KG1 (cell line): ENCODE measurements at places on chromosomes 2 and 18.

- DNase-seq, result no peak
Measured at GRCh38 chr2:14324308-14324707, 308.2 kb upstream of the LRATD1 start.

GRCh38 chr2:74544634-74545033 is 9.1 kb downstream of the LOXL3 start:
- no peak for DNase-seq

- no peak for DNase-seq
Measured at GRCh38 chr2:236338495-236339184, 74.4 kb upstream of the ASB18 start.

DNA sequence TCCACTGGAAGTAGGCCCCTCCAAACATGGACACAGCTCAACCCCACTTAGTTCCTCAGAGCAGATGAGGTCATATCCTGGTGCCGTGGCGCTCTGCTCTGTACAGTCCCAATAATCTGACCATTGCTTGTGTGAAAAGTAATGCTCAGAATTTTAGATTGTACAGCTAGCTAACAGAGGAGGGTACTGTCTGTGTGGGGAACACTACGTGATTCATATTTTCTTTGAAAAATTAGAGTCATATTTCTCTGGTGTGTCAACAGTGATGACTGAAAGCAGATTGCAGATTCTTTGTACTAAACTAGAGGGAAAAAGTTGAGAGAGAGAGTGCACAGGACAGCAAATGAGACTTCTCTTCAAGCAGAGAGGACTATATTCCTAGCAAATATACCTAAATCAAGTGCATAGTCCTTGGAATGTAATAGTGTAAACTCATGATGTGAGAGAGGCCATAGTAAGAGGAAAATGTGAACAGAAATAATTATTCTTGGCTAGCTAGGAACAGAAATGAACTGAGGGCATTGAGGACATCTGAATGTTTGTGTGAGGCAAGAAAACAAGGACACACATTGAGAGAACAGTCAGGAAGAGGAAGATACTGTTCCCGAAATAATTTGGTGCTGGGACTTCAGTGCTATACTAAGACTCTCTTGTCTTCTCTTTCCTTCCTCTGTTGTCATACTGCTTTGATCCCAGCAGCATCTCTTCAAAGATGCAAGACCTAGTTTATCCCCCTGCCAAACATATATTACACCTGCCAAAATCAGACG is 157.0 kb upstream of the RND3 start:
- no peak for DNase-seq

- DNase-seq, result no peak
Measured at GRCh38 chr18:25923193-25923592, 167.2 kb downstream of the SS18 start.

DNA sequence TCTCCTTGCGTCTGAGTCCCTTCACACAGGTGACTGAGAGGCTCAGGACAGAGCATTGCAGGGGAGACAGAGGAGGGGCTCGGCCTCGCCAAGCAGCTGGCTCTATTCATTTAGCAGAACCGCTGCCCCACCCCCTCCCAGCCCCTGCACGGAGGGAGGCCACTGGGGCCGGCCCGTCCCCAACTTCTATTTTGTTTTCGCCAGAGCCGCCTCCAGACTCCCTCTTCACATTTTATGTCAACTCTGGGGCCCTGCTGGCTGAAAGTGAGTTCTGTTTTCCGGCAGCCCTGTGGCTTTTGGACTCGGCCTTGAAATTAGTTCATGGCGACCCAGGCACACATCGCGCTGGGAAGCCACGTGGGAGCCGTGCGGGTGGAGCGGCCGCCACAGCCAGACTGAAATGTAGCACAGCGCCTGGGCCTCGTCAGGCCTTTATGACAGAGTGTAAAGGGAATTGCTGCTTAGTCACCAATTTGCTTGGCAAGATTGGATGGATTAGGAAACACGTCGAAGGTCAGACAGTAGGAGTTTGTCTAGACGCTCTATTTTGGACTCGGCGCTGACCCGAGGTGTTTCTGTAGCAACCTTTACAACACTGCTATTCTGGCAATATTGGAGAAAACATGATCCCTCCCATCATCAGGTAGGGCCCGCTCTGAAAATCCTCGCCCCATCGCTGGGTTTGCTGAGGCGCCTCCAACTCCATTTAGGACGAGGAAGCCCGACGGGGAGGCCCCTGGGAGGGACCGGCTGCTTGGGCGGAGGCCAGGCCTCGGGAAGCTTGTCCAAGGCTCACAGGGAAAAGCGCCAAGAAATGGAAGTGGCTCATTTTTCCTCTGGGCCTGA is 90.7 kb upstream of the CTDP1 start:
- no peak for DNase-seq

DNA sequence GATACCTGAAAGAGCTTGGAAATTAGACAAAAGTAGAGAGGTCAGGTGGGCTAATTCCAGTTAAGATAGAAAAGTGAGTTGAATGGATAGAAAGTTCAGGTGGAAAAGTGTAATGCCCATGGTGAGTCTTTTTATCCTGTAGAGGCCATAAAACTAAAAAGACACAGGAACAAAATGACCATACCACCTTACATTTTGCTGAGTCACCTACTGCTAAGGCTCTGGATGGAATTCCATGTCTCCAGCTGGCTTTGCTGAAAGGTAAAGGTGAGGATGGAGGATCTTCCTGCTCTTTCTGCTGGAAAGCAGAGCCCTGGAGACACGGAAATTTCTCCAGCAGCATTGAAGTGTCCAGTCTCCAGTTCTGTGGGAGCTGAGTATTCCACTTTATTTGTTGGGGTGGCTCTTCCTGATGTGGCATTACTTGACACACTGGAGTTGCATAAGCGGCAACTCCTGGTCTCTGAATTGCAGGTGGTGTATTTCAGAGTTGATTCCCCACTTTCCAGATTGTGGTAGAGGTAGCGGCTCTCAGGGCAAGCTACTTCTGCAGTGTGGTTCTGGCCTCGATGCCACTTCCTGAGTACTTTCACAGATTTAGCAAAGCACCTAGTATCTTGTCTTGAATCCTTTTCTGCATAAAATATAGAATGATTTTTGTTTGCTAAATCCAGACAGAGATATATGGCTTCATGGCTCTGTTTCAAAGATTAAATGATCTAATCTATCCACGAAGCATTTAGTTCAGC is 10.7 kb downstream of the IL1RL2 start:
- no peak for DNase-seq

GRCh38 chr2:234172066-234172465 is 121.6 kb downstream of the SPP2 start:
- no peak for DNase-seq

GRCh38 chr2:39730685-39731302 is 48.3 kb downstream of the THUMPD2 start:
- no peak for DNase-seq

GRCh38 chr2:132731441-132731840 is 61.4 kb upstream of the LYPD1 start:
- DNase-seq, result no peak

DNA sequence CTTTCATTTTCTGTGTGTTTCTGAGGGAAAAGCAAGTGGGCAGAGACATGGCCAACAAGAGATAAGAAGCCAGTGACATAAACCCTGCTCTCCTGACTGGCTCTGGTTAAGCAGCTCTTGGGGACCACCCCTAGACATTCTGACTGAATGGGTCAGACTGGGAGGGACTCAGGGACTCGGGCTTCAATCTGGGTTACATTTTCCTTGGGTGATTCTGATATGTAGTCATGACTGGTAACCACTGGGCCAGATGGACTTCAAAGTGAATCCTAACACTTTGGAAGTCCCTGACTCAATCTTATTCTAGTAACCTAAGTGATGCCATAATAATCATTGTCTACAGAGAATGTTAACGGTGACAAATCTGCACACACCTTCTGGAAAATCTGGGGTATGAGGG is 397.8 kb downstream of the NBAS start:
- no peak for DNase-seq

DNA sequence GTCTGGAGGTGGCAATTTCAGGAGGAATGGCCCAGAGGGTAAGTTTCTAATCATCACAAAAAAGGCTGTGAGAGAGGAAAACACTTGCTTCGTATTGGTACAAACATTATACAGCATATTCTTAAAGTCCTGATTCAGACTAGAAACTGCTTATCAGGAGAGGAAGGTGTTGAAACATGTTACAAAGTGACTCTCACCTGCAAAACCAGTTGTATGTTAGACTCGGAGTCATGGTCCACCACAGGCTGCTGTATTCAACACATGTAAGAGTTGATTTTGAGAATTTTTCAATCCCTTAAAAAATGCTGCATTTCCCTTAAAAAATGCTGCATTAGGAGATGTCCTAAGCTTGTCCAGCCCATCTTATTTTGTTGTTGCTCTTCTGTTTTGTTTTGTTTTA is 61.5 kb downstream of the MBP start:
- DNase-seq, result no peak

GRCh38 chr2:239814861-239815601 is 210.1 kb downstream of the NDUFA10 start:
- no peak for DNase-seq

DNA sequence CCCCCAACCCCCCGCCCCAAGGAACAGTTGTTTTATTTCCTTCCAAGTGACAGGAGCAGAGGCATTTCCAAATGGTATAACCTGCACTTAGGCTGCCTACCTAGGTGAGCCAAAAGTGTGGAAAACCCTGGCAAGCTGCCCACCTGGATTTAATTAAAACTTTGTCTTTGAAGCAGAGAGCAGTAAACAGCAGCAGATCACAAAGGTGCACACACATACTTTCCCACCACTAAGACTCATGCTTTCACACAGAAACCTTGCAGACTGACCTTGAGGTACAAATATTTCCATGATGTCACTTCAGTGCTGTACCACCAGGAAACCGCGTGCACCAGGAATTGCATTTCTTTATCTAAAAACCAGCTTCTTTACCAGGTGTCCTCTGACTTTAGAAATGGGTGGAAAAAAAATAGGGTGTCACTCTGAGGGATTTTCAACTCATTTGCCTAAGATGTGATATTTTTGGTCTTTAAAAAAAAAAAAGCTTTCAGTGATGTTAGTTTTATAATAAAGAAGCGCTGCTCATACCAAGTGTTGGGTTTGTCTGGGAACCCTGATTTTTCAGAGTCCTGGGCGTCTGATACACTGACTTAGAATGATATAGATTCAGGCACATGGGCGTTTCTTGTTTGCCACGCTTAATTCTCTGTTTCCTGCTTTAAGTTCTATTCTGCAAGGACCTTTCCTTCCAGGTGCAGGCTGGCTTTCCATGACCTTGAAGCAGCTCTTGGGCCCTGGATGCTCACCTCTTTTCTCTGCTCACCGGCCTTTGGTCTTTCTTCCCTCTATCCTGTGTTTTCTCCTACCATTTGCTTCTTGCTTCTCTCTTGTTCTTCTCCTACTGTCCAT is 70.7 kb upstream of the BCL2L11 start:
- no peak for DNase-seq
